ENCODE measurements at places on chromosomes 12 and 14.
A peak's percentile ranks its signal among the peaks of the same experiment; 100 is the strongest.

DNA sequence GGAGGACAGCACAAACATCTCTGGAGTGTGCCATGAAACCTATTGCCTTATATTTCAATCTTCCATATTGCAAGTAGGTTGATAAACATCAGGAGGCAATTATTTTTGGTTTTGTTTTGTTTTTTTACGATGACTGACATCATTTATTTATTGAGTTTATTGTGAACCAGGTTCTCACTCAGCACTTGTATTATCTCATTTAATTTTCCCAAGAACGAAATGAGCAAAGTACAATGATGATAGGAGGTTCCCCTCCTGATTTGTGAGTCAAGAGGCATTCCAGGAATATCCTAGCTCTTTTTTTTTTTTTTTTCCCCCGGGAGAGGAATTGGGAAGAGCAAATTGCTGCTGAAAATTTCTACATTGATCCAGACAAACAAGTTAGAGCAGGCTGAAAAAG lies 4.7 kb downstream of the SOCS2 start:
- H3K4me3 ChIP-seq = no peak overlapping the region
- H3K27me3 ChIP-seq = no peaks in the 10 kb centered on the region
- peaks cover 17% of the 10 kb centered on the region for H3K4me1 ChIP-seq
- no peak for DNase-seq

- H3K4me3 ChIP-seq = peak overlapping the region; percentile 9
- peaks cover 35% of the 10 kb centered on the region for H3K4me1 ChIP-seq
- H3K36me3 ChIP-seq = no peaks in the 10 kb centered on the region
These were observed 95.8 kb downstream of the LGMN start for GRCh38 chr14:92652413-92653151.

DNA sequence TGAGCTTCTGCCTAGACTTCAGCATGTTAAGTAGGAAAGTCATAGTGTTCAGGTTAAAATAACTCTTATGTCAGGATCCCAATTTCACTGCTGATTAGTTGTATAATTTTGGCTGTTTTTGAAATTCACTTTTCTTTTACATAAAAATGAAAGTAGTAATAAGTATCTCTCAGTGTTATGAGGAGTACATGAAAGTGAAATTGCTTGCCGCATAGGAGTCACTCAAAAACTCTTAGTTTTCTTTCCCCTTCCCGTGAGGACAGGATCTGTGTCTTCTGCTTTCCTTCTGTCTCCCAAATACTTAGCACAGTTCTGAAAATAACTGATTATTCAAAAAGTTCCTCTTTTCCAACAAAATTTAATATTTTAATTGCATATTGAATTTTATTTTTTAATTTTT lies 100.5 kb downstream of the SLC38A4 start:
- no peaks in the 10 kb centered on the region for H3K4me1 ChIP-seq
- no peak overlapping the region for H3K4me3 ChIP-seq
- H3K36me3 ChIP-seq = no peaks in the 10 kb centered on the region

DNA sequence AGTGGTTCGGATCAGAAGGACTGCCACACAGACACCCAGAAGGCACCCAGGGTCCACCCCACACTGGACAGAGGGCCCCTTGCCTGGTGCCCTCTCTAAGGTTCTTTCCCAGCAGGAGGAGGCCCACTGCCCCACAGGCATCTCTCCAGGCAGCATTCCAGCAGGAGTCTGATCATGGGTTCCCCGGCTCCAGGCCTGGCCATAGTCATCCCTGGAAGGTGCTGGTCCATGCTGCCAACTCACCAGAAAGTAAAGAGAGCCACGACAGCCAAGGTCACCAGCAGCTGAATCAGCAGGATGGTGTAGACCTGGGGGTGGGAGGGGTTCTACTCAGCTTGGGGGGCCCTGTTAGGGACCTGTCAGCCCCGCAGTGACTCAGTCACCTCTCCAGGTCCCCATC lies 6.4 kb downstream of the FAIM2 start:
- no peaks in the 10 kb centered on the region for H3K36me3 ChIP-seq
- H3K4me3 ChIP-seq = no peak overlapping the region
- DNase-seq = no peak
- no peaks in the 10 kb centered on the region for H3K4me1 ChIP-seq
- no peaks in the 10 kb centered on the region for H3K27me3 ChIP-seq
- H3K27ac ChIP-seq = no peak overlapping the region

All from tibial nerve (tissue), 4 donors.